ENCODE measurements at places on chromosomes 13 and 19. TPM values are rescaled to one million over a fixed set of nuclear protein-coding genes. Genes with fewer than 3 reads are reported as not detected.

NCR1 gene
- not detected for total RNA-seq

OR1I1 gene
- total RNA-seq = not detected

- H3K36me3 ChIP-seq = no peaks in the 10 kb centered on the region
- no peak for DNase-seq
- H3K27ac ChIP-seq = no peak overlapping the region
- H3K4me1 ChIP-seq = no peaks in the 10 kb centered on the region
- H3K4me3 ChIP-seq = no peak overlapping the region
Observed at GRCh38 chr13:42329239-42329638, 57.3 kb downstream of the AKAP11 start.

SBK3 gene
- total RNA-seq = 1.2 TPM

DNA sequence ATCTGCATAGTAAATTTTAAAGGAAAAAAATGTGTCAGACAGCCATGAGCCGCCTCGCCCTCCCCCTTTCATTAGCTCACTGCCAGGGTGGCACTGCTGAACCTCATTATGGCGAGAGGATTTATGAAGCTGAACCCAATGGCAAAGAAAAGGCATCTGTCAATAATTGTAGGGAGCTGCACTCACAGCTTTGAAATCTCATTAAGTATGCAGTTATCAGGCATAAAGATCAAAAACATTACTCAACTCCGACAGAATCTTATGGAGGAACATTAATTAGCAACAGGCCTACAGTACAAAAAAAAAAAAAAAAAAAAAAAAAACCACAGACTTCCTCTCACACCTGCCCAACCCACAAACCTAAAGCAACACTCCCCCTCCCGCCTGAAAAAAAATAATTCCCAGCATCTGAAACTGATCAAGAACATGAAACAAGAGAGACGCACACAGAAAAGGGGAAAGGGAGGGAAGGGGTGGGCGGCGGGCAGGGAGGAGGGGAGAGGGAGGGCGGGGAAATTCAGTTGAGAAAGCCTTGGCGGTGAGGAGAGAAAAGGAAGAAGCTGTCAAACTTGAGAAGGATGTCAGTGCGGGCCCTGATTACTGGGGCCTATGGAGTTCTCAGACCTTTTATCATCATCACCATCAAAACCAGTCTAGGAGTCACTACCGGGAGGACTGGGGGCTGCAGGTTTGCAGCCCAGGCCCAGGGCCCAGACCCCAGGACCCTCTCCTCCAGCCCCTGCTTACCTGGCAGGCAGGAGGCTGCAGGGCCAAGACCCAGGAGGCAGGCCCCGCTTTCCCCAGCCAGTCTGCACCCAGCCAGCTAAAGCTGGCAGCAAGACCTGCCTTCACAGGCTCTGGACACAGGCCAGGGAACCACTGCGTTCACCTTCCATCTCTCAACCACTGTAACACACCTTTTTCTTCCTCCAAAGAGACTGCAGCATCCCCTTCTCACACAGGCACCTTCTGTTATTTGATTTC is 8.9 kb downstream of the TSHZ3 start:
- no peaks in the 10 kb centered on the region for H3K4me1 ChIP-seq
- no peak for DNase-seq
- no peak overlapping the region for H3K27ac ChIP-seq
- no peaks in the 10 kb centered on the region for H3K36me3 ChIP-seq

ZNF560 gene
- not detected for total RNA-seq

ZNF599 gene
- total RNA-seq = 2.2 TPM

DNA sequence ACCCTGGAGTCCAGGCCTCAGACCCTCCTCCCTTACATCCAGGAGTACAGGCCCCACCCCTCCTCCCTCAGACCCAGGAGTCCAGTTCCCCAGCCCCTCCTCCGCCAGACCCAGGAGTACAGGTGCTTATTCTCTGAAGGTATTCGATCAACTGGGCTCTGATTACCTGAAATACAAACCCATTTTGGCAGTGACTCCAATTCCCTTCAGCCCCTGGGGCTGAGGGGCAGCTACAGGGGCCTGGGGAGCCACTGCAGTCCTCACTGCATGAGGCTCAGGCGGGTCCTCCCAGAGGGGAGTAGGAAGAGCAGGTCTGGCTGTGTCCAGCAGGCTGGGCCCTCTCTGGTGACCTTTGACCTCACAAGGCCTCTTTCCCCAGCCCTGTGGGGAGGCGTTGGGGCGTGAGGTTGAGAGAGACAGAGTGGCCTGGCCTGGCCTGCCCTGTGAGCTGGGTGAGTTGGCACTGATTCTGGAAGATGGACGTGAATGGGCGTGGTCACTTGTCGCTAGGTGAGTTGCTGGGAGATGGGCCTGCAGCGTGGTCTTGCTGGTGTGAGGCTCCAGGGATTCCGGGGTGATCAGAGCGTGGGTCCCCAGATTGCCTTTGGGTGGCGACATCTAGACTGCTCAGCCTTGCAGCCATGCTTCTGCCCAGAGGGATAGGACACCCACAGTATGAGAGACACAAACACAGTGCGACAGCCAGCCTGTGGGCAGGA is 3.1 kb downstream of the BCAT2 start:
- peaks cover 4% of the 10 kb centered on the region for H3K36me3 ChIP-seq
- peaks cover 15% of the 10 kb centered on the region for H3K4me1 ChIP-seq
- H3K27me3 ChIP-seq = no peaks in the 10 kb centered on the region
- no peak for DNase-seq
- H3K4me3 ChIP-seq = no peak overlapping the region

DNA sequence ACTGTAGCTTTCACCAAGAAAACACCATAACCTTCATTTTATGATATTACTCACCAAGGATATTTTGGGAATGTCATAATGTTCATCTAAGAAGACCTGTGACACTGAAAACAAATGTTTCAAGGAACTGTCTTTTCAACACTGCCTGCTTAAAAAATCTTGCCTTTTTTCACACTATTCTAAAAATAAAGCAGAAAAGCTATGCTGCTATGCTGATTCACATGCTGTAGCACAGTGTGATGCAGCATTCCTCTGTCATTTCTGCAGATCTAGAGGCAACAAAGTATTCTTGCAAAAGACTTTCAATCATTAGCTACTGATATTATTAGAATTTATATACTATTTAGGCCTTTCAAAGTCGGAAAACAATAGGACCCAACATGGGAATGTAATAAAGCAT is 525.7 kb downstream of the UQCRFS1 start:
- DNase-seq = no peak
- no peaks in the 10 kb centered on the region for H3K4me1 ChIP-seq
- H3K36me3 ChIP-seq = no peaks in the 10 kb centered on the region
- H3K4me3 ChIP-seq = no peak overlapping the region
- no peaks in the 10 kb centered on the region for H3K27me3 ChIP-seq

CCNA1 gene
- not detected for total RNA-seq

DNA sequence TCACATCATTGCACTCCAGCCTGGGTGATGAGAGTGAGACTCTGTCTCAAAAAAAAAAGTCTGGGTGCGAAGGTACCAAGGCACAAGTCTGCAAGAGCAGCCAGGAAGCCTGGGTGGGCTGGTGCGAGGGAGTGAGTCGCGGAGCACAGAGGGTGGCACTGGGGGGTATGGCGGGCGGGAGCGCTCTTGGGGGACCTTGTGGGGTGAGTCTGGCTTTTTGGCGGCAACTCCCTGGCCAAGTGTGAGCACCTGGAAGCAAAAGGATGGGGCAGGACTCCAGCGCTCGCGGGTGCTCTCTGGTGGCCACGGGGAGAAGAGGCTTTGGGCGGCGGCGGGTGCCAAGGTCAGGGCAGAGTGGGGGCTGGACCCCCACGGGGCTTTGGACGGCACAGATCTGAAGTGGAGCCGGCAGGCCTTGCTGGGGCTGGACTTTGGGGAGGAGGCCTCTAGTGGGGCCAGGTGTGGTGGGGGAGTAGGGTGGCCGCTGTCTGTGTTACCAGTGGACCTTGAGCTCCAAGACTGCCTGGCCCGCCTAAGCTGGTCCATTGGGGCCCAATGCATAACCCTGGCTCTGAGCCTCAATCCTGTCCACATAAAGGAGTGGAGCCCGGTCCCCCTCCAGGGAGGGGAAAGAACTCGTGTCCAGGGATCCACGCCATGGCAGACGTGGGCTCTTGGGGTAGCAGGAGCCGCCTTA is 1.6 kb downstream of the P2RY11 start:
- no peak overlapping the region for H3K4me3 ChIP-seq
- no peak for DNase-seq
- H3K4me1 ChIP-seq = no peaks in the 10 kb centered on the region
- peaks cover 36% of the 10 kb centered on the region for H3K36me3 ChIP-seq
- H3K27me3 ChIP-seq = no peaks in the 10 kb centered on the region

- no peaks in the 10 kb centered on the region for H3K4me1 ChIP-seq
- no peak overlapping the region for H3K4me3 ChIP-seq
- DNase-seq = no peak
- no peaks in the 10 kb centered on the region for H3K27me3 ChIP-seq
- H3K27ac ChIP-seq = no peak overlapping the region
- no peaks in the 10 kb centered on the region for H3K36me3 ChIP-seq
Observed at GRCh38 chr13:64369121-64369520, 2861.0 kb downstream of the PCDH9 start.

- no peak overlapping the region for H3K27ac ChIP-seq
- no peaks in the 10 kb centered on the region for H3K4me1 ChIP-seq
- no peak for DNase-seq
- no peaks in the 10 kb centered on the region for H3K36me3 ChIP-seq
Observed at GRCh38 chr19:33921165-33921564, 124.5 kb downstream of the KCTD15 start.

ZNF382 gene
- not detected for total RNA-seq

DNA sequence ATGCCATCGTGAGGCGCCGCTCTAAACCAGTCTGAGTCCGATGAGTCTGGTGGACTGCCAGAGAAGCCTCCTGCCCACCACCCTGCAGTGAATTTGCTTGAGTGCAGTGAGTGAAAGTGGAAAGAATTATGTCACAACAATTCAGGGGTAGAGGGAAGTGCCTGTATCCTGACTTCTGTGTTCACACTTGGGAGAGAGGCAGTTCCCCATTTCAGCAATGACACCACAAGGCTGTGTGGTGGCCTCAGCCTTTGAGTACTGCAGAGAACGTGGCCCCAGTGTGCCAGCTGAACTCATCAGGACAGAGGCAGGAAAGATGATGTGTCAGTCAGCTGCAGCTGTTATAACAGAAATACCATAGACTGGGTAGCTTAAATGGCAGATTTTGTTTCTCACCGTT is 155.6 kb downstream of the COG6 start:
- no peak overlapping the region for H3K4me3 ChIP-seq
- H3K27me3 ChIP-seq = peaks cover 10% of the 10 kb centered on the region
- no peaks in the 10 kb centered on the region for H3K4me1 ChIP-seq
- DNase-seq = no peak

LHFPL6 gene
- 0.22 TPM for total RNA-seq

GRCh38 chr19:436413-436950 is 24.4 kb downstream of the SHC2 start:
- no peak overlapping the region for H3K27ac ChIP-seq
- H3K27me3 ChIP-seq = no peaks in the 10 kb centered on the region
- H3K4me1 ChIP-seq = no peaks in the 10 kb centered on the region

LRRC63 gene
- total RNA-seq = not detected

GRCh38 chr13:46315491-46316075 is 71.5 kb downstream of the RUBCNL start:
- no peak overlapping the region for H3K4me3 ChIP-seq
- H3K27me3 ChIP-seq = no peaks in the 10 kb centered on the region
- no peak for DNase-seq
- no peak overlapping the region for H3K27ac ChIP-seq
- H3K36me3 ChIP-seq = no peaks in the 10 kb centered on the region
- no peaks in the 10 kb centered on the region for H3K4me1 ChIP-seq

- no peaks in the 10 kb centered on the region for H3K36me3 ChIP-seq
- no peaks in the 10 kb centered on the region for H3K4me1 ChIP-seq
- DNase-seq = no peak
- H3K4me3 ChIP-seq = no peak overlapping the region
Observed at GRCh38 chr13:59666504-59666903, 497.2 kb downstream of the DIAPH3 start.

WDR88 gene
- not detected for total RNA-seq

DNA sequence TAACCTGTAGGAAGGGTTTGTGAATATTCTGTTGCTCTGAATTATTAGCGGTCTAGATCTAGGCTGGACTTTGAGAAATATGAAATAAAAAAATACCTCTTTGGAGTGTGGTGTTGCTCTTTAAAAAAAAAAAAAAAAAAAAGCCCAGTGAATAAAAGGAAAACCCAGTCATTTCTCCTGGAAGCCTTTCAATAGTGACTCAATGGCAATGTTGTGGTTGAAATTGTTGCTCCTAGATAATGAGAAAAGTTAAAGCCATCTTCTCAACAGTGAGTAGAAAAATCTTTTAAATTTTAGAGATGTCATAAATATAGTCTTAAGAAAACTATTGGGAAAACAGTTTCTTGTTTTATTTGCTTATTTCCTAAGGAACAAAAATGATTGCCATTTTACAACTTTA is 135.3 kb downstream of the RFC3 start:
- H3K4me3 ChIP-seq = no peak overlapping the region
- H3K36me3 ChIP-seq = no peaks in the 10 kb centered on the region
- no peaks in the 10 kb centered on the region for H3K27me3 ChIP-seq
- no peak for DNase-seq

DNA sequence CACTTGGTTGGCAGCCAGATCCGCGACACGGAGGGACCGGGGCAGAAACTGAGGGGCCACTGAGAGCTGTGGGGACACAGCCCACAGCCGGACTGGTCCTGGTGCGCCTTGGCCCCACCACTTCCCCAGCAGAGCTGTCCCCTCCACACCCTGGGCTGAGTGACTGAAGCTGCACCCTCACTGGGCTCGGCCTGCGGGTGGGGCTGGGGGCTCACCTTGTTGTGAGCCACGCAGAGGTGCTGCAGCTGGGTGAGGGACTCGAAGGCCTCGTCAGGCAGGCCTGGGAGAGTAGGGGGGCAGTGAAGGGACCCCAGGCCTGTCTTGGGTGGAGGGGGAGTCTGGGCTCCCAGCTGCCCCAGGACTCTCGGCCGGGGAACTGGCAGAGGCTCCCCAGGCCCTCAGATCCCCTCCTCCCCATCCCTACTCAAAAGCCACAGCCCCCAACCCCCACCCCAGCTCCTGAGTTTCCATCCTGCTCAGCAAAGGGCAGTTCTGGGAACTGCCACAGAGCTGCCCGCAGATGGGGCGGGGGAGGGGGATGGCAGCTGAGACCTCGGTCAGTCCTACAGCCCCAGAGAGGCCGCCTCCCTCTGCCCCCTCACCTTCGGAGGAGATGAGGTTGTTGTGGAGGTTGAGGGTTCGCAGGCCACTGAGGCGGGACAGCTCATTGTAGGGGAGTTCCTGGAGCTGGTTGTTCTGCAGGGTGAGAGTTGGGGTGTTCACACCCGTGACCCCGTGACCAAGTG is 2.3 kb downstream of the PODNL1 start:
- no peak overlapping the region for H3K4me3 ChIP-seq
- no peaks in the 10 kb centered on the region for H3K27me3 ChIP-seq
- no peak overlapping the region for H3K27ac ChIP-seq
- DNase-seq = no peak

DNA sequence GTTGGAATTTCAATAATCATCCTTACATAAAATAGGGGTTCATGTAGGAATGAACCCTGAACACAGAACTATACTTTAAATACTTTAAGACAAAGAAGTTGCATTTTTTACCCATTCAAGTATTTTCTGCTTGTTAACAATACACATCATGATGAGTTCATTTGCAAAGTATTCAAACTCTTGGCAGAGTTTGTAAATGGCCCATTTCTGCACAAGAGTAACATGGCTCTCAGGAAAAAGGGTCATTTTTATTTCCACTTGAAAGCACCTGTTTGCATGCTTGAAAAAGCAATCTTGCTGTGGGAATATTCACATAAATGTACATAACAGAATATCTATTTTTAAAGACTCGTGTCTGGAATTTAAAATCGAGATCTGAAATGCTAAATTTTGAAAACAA is 18.1 kb downstream of the ESD start:
- H3K27me3 ChIP-seq = no peaks in the 10 kb centered on the region
- H3K36me3 ChIP-seq = peaks cover 52% of the 10 kb centered on the region
- no peak for DNase-seq
- no peak overlapping the region for H3K4me3 ChIP-seq
